Muscle of leg (tissue), 16 donors: ENCODE measurements at places on chromosomes 16 and 17. TPM values are rescaled to one million over a fixed set of nuclear protein-coding genes. Genes with fewer than 3 reads are reported as not detected.

DNA sequence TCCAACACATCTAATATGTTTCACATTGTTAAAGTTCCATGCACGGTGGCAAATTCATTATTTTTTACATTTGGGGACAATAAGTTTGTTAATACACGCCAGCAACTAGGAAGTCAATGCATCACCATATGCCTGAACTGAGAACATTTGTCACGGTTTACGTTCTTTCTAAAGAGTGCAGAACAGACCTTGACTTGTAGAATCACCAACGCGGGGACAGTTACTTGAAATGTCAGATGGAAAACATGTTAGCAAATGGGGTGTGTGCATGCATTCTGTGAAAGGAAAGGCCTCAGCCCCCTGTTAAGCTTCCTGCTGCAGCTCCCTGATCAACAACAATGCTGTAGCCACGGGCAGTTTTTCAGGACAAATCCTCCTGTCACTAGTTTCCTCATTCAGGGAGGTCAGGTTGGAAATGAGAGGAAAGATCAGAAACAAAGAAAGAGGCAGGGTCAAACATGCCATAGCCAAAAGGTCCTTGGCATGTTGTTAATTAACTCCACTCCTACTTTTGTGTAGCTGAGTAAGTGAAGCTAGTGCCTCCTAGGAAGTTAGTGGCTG, 18.4 kb downstream of the SMIM36 start:
- no peak for DNase-seq

GRCh38 chr17:67107171-67107570, 62.8 kb downstream of the CACNG1 start:
- no peak for DNase-seq

DNA sequence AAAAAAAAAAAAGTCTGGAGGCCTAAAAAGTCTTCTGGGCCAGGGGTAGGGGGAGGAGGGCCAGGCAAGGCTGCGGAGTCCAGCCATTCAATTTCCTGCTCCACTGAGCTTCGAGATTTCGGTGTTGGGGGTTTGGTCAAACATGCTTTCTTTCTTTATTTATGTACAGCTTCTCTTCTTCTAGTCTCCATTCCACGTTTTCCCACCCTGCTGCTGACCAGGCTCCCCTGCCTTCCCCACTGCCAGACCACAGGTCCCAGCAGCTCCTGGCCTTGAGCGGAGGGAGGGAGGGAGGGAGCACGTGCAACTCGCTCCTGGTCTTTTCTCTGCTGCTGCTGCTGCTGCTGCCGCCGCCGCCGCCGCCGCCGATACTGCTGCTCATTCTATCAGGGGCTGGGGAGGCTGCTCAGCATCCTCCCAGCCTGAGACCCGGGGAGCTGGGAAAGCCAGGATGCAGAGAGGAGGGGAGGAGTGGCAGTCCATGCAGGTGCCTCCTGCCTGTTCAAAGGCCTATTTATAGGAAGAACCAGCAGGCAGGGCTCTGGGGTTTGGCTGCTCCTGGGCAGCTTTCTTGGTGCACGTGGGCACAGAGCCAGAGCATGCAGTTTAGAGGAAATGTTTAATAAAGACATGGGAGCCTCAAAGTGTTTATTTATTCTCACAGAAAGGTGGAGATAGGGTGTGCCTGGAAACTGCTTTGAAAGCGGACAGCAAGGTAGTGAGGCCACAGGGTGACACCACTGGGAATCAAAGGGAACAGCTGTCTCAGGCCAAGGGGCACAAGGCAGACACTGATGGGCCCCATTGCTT, 23.4 kb upstream of the ZFHX3 start:
- DNase-seq, result peak; percentile 75

DNA sequence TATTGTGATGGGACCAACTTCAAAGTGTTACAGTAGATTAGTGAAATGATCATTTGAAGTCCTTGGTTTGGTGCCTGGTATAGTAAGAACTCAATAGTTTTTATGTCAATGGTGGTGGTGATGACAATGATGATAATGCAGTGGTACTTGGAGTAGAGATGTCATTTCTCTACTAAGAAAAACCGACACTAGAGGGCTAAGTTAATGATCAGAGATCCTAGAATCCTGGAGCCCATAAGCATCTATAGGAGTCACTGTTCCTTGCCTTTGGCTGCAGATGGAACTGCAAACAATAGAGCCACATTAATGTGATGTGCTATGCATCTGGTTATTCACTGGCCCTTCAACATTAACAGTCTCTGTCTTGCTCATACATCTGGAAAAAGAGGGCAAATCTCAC, 103.8 kb downstream of the ANKFN1 start:
- DNase-seq, result no peak

GRCh38 chr17:50532452-50533024, at the start of gene EPN3:
TSS of gene EPN3 (plus strand) at chr17:50532735. CDS start at chr17:50536557, 3,822 bp downstream.
- DNase-seq, result no peak

DNA sequence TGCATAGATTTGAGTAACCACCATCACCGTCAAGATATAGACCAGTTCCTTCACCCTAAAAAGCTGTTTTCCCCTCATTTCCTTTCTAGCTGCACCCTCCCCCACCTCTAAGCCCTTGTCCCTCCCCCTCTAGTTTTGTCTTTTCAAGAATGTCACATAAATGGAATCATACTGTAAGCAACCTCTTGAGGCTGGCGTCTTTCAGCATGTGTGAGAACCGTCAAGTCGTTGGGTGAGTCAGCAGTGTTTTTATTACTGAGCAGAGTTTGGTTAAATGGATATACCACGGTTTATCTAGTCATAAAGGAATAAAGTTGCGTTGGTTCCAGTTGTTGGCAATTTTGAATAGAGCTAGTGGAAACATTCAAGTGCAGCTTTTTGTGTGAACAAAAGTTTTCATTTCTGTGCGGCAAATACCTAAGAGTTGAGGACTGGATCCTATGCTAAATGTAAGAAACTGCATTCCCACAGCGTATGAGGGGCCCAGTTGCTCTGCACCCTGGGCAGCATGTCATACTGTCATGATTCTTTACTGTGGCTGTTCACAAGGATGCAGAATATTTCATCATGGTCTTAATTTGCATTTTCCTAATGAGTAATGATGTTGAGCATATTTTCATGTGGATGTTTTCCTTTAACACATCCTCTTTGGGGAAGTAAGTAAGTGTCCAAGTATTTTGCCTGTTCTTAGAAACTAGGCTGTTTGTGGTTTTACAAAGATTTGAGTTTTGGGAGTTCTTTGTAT, 264.3 kb downstream of the CPPED1 start:
- DNase-seq, result no peak

Gene CORO6
- total RNA-seq, result 52.8 TPM

DNA sequence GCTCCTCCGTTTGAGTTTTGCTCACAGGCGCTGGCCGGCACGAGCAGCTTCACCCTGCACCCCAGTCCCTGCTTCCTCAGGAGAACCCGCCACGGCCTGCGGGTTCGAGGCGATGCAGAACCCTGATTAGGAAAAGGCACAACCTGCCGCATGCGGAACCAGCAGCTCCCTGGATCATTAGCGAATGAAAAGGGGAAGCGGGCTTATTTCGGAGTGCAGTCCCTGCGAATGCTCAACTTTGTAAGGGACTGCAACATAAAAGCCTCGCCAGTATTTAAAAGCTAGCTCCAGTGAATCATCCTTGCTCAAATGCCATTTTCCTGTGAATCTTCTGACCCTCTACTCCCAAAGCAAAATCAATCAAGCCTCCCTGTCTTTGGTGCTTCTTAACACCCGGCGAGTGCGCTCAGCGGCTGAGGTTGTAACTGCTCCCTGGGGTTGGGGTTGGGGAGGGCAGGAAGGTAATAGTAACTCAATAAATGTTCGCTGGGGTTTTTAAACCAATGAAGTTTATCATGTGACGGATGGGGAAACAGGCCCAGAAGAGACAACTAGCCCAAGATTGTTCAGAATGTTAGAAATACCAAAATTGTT, 678 bp upstream of the AKAP10 start:
- peak; percentile 62 for DNase-seq

DNA sequence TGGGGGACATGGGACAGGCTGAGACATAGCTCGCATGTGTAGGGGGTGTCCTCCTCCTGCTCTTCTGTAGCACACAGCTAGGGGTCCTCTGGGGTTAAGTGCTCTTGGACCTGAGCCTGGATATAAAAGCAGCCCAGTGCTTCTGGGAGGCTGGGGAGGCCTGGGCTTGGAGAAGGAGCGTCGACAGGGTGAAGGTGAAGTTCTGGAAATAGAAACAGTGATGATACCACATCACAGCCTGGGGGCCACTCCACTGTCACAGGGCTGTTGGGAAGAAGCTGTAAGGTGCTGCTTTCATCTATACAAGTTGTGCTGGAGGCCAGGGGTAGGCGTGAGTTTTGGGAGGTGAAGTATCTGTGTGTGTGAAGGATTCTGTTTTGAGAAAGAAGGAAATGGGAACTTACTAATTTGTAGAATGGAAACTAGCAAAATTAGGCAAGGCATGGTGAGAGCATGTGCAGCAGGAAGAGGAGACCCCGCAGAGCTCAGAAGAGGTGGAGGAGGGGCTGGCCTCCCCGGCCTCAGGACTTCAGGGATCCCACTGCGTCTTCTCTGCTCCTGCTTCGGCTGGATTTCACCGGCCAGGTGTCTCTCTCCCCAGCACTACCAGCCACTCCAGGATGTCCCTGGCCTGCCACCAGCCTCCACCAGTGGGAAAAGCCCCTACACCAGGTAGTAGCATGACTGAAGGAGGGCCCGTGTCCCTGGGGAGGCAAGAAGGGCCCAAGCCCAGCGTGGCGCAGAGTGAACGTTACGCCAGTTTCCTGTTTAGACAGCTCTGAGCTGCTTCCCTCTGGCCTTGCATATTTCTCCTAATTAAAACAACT, 19.4 kb downstream of the PLCG2 start:
- DNase-seq, result no peak
